Smooth muscle cell of the brain vasculature (primary cell): ENCODE measurements at places on chromosomes 16 and 17.

DNA sequence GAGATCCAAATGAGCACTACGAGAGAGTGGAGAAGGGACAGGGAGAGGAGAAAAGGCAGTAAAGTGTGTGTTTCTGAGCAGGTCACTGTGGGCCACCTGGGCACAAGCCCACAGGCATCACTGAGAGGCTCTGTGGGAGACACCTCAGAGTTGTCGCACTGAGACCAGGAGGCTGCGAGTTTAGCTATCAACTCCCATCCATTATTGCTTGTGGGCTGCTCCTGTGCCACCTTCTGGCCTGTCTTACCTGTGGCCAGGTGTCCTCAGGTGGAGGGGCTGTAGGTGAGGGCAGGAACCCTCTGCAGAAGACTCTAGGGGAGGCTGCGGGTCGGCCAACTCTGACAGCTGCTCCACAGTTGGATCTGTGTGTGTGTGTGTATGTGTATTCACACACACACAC is 2.5 kb upstream of the PRR29 start:
- no peak for DNase-seq

- DNase-seq: no peak
Measured at GRCh38 chr16:78324649-78325285, 225.3 kb downstream of the WWOX start.

- DNase-seq: no peak
Measured at GRCh38 chr17:41617136-41617535, 4.6 kb upstream of the KRT16 start.

DNA sequence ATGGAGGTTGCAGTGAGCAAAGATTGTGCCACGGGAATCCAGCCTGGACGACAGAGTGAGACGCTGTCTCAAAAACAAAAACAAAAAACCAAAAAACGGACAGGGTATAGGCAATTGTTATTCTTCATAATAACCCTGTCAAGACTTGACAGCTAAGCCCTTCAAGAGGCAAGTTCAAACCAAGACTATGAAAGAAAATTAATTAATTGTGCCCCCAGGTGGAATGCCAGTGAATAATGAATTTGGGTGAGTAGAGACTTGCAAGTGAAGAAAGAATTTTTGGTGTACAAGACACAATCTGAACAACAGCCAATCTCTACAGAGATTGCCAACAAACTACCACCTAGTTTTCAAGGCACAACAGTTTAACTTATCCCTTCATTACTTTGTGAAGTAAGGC is 6.3 kb downstream of the RFWD3 start:
- no peak for DNase-seq

DNA sequence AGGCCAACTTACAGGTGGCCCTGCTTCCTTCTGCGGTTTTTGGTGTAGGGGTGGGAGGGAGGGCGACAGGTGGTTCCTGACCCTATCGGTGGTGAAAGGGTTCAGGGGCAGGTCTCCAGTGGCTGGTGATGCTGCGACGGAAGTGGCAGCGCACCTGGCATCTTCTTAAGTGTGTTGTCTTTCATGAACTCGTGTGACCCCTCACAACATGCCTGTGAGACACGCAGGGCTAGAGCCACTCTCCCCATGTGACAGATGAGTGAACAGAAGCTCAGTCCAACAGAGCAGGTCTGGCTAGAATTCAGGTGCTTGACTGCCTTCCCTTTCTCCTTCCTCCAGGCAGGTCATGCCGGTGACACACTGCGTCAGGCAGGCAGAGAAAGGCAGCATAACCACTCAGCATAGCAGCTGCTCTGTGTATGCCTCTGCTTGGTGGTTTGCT is 8.0 kb downstream of the TNFAIP1 start:
- no peak for DNase-seq

DNA sequence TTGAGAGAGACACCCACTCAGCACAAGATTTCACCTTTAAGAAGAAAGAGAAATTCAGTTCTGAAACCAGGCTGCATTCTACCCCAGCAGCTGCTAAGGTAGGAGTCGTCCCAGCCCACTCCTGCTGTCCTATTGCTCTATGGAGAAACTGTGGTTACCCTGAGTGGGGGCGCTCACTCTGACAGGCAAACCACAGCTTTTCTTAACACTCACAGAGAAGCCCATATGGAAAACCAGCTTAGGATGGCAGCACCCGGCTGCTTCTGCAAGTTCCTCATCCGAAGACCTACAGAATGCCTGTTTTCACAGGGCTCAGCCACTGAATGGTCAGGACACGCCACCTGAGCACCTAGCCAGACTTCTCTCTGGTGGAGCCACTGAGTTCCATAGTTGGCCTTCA is 7.5 kb downstream of the ATP5PD start:
- no peak for DNase-seq

- DNase-seq: no peak
Measured at GRCh38 chr17:41338961-41339485, 11.6 kb downstream of the KRT33A start.

GRCh38 chr17:9205520-9206409 is 184.5 kb downstream of the NTN1 start:
- no peak for DNase-seq

- DNase-seq: no peak
Measured at GRCh38 chr16:22233037-22233372, 26.9 kb downstream of the EEF2K start.

DNA sequence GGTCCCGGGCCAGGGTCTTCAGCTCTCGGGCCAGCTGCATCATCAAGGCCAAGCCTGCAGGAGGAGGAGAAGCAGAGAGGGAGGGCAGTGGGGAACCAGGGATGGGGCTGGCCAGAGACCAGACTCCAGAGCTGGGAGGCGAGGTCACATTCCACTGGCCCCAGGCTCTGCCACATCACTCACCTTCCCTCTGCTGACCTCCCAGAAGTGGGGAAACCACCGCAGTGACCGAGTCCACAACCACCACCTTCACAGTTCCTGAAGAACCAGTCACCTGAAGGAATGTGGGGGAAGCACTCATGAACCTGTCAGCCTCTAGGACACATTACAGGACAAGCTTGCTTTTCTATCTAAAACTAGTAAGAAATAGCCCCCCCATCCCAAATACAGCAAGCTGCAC is 16.4 kb downstream of the RAD51D start:
- no peak for DNase-seq

DNA sequence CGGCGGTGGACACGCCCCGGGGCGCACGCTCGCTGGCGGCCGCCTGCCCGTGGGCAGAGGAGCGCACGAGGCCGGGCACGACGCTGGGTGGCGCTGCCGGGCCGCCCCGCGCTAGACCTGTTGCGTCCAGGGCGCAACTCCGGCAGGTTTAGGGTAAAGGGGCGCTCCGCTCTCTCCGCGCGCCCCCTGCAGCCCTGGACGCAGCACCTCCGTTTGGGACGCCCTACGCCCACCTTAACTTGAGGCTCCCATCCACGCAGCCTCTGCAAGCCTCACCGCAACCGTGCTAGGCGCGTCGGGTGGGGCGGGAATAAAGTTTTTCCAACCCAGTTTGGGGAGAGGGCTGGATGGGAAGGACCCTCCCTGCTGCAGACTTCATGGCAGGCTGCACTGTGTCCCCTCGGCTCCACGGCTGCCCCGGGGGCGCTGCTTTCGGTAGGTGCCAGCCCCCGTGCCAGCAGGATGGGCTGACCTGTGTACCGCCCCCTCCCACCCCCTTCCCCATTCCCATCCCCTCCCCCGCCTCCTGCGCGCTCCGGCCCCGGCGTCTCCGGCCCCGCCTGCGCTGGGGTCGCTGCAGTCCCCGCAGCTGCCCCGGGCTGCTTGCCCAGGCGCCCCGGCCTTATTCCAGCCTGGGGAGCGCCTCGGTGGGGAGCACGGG is at the start of gene SYT17:
Gene SYT17, plus strand, starts transcription at position 531 of the 661 bp plus-strand sequence. CDS start 407 bp downstream, outside the sequence.
- DNase-seq: no peak

- DNase-seq: no peak
Measured at GRCh38 chr17:30336369-30337171, 2.7 kb upstream of the TMIGD1 start.

DNA sequence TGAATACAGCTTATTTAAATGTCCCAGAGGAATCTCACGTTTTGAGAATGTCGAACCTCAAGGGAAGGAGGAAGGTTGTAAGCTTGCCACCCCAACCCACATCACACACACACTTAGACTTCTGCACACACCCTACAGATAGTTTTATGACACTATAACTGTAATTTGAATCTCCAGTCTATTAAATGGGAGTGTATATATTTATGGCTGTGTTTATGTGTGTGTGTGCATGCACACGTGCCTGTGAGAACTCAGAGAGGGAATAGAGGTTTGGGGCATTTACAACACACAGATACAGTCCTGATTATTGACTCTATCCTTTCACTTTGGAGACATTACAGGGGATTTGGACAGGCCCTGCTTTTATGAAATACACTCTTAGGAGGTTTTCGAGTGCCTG is 171.5 kb upstream of the MAF start:
- no peak for DNase-seq

- DNase-seq: no peak
Measured at GRCh38 chr17:28505986-28506665, at the start of gene FOXN1. Gene FOXN1 (plus strand): TSS chr17:28506348. CDS start chr17:28523970, 17,622 bp downstream.

- DNase-seq: no peak
Measured at GRCh38 chr16:58331024-58331707, 36.3 kb upstream of the PRSS54 start.

GRCh38 chr17:68169840-68170239 is 78.0 kb upstream of the AMZ2 start:
- DNase-seq: no peak

GRCh38 chr16:3623642-3624041 is 12.2 kb upstream of the SLX4 start:
- no peak for DNase-seq

DNA sequence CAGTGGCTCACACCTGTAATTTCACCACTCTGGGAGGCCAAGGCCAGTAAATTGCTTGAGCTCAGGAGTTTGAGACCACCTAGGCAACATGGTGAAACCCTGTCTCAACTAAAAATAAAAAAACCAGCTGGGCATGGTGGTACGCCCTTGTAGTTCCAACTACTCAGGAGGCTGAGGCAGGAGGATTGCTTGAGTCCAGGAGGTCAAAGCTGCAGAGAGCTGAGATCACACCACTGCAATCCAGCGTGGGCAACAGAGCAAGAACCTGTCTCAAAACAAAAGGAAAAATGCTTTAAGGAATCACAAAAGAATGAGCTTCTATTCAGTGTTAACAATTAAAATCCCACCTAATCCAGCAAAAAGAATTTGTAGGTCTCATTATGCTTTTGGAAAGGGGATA is 5.9 kb downstream of the PRR11 start:
- DNase-seq: no peak

GRCh38 chr17:58176200-58176599 is 9.4 kb downstream of the OR4D2 start:
- no peak for DNase-seq

GRCh38 chr16:24852281-24852721 is 6.5 kb downstream of the SLC5A11 start:
- DNase-seq: no peak

DNA sequence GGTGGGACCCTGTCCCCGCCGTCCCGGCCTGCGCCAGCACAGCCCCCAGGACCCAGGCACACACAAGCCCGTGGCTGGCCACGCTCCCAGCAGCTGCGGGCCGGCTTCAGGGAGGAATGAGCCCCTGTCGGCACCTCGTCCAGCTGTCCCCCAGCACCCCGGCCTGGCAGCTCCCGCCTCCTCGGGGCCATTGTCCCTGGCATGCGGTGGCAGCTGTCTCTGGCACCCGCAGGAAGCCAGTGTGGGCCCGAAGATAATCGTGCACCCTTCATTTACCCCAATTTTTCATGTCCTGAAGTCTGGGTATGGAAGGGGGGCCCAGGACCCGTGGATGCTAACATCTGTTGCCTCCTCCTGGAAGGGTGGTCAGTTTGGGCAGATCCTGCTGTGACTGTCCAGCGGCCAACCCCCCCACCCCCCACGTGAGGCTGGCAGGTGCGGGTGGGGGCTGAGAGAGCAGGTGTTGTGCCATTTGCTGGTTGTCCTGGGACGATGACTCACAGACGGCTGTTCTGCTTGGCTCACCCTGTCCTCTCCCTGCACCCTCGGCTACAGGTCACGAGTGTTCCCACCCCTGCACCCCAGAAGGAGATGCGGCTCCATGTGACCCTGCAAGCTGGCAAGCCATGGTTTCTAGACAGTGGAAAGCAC is 4.0 kb upstream of the LMF1 start:
- no peak for DNase-seq

DNA sequence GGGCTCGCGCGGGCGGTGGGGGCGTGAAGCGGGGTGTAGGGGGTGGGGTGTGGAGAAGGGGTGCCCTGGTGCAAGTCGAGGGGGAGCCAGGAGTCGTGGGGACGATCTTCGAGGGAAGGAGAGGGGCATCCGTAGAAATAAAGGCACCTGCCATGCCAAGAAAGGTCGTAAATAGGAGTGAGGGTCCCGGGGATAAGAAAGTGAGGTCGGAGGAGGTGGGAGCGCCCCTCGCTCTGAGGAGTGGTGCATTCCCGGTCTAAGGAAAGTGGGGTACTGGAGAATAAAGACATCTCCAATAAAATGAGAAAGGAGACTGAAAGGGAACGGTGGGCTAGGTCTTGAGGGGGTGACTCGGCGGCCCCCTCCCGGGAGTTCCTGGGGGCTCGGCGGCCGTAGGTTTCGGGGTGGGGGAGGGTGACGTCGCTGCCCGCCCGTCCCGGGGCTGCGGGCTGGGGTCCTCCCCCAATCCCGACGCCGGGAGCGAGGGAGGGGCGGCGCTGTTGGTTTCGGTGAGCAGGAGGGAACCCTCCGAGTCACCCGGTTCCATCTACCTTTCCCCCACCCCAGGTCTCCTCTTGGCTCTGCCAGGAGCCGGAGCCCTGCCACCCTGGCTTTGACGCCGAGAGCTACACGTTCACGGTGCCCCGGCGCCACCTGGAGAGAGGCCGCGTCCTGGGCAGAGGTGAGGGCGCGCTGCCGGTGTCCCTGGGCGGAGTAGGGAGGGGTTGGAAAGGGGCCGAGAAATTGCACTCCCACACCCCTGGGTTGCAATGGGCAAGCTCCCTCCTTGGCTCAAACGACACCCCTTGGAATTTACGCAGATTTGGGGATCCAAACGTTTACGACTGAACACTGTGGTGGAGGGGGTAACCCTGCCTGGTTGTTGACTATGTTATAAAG is 888 bp downstream of the CDH1 start:
- DNase-seq: no peak

DNA sequence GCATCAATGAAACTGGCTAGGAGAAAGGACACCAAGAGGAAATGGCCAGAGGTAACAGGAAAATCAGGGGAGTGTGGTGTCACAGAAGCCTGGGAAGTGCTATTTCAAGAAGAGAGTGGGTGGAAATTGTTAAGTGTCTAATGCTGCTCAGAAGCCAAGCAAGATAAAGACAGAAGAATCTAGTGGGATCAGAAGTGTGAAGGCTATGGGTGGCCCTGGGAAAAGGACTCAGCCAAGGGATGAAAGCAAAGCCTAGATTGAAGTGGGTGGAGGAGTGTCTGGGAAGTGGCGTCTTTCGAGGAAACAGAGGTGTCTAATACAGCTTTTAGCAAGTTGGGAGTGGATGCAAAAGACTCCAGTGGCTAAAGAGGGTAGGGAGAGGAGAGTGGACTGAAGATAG is 13.4 kb downstream of the PDZD9 start:
- DNase-seq: no peak

DNA sequence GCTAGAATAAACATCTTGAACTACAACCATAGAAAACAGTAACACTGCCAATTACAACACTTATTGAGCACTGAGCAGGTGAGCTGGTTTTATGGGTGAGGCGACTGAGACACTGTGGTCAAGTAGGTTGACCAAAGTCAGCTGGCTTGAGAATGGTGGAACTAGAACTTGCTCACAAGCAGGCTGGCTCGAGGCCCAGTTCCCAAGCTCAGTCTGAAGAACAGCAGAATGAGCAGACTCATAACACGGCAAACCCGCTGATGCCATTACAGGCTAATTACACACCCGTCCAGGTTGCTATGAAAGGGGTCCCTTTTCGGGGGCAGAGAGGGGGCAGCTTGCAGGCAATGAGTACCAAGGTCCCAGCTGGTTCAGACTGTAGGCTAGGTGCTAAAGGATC is 6.5 kb downstream of the ZZEF1 start:
- no peak for DNase-seq

GRCh38 chr16:4661661-4662060 is 31.7 kb upstream of the NUDT16L1 start:
- DNase-seq: no peak
